ENCODE measurements at places on chromosomes 6 and 20.

DNA sequence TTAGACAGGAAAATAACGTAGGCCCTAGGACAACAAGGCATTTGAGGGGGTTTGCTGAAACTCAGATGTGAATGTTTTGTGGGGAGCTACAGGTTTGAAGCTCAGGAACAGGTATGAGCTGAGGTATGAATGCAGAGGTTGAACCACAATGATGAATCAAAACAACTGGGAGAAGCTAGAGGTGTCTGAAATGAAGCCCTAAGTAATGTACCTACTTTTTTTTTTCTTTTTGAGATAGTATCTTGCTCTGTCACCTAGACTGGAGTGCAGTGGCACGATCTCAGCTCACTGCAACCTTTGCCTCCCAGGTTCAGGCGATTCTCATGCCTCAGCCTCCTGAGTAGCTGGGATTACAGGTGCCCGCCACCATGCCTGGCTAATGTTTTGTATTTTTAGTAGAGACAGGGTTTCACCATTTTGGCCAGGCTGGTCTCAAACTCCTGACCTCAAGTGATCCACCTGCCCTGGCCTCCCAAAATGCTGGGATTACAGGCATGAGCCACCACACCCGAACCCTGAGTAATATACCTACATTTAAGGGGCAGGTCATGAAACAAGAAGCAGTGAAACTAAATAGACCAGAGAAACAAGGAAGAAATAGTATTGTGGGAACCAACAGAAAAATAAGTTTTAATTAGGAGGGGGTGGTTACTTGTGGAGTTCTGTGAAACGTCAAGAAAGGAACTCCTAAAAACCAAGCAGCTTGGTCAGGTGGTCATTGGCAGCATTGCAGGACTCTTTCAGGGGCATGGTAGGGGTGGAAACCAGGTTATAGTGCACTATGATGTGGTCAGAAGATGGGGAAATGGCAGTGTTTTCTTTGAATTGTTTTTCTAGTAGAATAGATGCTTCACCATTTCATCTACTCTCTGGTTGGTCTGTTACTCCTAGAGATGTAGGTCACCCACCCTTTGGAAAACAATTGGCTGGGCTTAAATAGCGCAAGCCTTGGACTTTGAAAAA lies 138.1 kb downstream of the CD164 start:
- DNase-seq = no peak

GRCh38 chr20:56153926-56154325 lies 94.6 kb upstream of the MC3R start:
- DNase-seq = no peak

- no peak for DNase-seq
These were observed 265.0 kb downstream of the CDC5L start for GRCh38 chr6:44652547-44652946.

DNA sequence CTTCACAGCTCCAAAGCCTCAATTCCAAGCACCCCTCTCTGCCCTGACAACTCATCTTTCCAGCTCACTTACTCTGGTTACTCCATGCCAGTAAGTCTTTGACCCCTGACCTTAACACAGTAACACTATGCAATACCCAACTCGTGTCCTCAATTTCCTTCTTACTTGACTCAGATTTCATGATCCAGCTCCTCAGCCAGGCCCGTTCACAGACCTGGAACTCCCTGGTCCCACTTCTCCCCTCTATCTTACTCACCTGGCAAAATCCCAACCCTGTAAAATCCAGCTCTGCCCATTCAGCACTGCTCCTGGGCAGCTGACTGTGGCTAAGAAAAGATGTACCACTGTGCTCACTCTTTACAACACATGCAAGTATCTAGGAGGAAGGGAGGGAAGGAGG lies 7.9 kb downstream of the GNL1 start:
- no peak for DNase-seq

DNA sequence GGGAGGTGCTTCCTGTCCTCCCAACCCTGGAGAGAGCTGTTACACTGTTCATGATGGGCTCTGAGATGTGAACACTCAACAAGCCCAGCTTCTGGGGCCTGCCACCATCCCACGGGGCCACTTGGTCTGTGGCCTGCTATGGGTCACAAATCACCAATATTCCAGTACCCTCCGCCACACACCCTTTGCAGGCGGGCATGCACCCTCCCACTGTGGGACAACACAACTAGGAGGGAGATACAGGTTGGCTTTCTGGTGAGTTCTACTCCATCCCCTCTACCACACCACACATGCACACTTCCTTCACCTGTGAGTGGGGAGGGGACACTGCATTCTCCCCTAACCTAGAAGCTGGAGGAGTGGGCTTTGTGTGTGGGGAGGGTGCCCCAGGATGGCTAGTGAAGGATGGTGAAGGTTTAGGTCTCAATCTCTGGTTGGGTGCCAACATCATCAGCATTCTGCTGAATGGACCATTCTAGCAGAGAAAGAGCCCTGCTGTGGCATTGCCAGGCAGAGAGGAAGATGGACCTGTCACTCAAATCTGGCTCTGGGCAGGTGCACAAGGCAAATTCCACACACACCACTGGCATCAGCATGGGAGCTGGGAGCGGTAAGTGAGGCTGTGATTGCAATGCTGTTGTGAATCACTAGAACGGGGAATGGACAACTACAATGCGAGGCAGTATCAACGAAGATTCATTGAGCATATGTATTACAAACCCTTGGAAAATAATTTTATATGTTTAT lies 175.1 kb downstream of the THBS2 start:
- DNase-seq = no peak

DNA sequence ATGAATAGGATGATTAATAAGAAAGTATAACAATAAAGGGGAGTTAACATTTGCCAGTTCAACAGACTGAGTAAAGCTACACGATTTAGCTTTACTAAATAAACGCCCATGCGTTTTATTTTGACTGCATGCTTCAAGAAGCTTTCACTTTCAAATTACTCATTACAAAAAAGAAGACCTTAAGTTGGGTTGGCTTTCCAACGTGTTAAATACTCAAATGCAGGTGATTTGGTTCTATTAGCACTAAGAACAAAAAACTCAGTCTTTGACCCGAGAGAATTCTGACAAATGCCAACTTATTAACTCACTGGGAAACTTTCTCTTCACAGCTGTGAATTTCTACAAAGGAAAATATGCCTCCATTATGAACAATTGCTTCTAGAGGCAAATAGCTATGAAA lies 24.8 kb downstream of the RNF146 start:
- DNase-seq = no peak

DNA sequence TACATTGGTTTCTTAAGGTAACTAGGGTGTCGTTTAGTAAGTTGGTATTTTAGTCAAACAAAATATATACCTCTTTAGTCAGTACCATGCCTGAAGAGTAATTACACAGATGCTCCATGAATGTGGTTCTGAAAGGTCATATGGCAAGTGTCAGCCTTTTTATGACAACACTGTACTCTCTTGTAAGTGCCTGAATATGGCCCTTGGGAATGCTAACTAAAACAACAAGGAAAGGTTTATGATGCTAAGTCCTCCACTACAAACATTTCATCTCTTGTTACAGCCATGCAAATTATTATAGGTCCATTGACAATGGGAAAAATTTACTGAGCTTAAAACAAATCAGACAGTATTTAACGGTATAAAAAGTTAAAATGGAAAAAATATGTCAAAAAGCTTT lies 39.0 kb upstream of the SUPT3H start:
- no peak for DNase-seq

DNA sequence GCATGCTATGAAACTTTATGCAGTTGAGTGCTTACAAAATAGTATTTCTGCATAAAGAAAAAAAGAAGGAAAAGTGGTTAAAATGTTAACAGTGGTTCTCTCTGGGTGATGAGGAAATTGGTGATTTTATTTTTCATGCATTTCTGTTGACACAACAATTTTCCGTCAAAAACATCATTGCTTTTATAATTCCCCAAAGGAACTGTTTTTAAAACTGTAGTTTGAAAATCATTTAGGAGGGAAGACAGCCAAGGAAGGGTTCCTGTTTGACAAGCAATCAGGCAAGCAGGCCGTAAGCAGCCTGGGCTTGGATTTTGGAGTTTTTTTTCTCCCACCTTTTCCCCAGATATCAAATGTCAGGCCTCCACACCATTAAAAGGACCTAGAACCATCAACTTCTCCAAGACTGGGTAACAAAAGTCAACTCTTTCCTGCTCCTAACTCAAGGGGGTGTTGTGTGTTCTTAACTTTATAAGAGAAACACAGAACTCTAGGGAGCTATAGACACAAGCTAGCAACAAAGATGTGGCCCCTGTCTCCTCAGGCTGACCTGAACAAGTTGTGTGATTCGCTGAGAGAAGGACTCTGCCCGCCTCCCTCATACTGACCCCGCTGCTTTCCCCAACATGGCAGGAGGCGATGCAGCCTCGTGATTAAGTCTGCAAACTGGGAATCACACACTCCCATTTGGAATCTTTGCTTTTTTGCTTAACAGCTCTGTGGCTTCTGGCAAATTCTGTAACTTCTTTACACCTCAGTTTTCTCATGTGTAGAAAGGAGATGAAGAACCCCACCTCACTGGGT lies 146.6 kb downstream of the BCAS1 start:
- no peak for DNase-seq

DNA sequence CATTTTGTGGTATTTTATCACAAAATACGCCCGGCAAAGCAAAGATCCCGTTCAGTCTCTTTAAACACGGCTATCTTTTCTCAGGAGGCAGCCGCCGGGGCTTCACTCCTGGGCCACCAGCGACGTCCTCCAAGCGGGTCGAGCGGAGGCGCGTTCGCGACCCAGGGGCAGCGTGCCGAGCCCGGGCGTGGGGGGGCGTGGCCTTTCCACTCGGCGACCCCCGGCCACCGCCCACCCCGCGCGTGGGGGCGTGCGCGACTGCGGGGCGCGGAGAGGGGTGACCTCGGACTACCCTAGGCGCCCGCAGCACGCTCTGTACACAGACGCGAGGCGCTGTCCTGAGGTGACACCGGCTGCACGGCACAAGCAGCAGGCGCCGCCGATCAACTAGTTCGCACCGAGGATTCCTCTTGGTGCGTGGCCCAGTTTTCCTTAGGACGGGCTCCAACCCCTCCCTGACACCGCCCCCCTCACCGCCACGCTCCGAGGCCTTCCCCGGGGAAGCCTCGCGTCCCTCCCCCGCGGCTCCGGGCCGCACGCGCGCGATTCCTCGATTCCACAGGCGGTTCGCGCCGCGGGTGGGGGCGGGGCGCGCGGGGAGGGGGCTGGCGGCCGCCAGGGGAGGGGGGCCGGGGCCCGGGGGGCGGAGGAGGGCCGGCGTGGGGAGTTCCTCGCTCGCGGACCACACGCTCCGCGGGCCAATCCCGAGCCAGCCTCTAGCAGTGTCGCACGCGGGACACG lies 1.1 kb upstream of the JARID2 start:
- no peak for DNase-seq

GRCh38 chr6:37173493-37174195 lies 3.7 kb downstream of the PIM1 start:
- no peak for DNase-seq

- no peak for DNase-seq
These were observed 10.8 kb downstream of the MOCS3 start for GRCh38 chr20:50969435-50969834.

DNA sequence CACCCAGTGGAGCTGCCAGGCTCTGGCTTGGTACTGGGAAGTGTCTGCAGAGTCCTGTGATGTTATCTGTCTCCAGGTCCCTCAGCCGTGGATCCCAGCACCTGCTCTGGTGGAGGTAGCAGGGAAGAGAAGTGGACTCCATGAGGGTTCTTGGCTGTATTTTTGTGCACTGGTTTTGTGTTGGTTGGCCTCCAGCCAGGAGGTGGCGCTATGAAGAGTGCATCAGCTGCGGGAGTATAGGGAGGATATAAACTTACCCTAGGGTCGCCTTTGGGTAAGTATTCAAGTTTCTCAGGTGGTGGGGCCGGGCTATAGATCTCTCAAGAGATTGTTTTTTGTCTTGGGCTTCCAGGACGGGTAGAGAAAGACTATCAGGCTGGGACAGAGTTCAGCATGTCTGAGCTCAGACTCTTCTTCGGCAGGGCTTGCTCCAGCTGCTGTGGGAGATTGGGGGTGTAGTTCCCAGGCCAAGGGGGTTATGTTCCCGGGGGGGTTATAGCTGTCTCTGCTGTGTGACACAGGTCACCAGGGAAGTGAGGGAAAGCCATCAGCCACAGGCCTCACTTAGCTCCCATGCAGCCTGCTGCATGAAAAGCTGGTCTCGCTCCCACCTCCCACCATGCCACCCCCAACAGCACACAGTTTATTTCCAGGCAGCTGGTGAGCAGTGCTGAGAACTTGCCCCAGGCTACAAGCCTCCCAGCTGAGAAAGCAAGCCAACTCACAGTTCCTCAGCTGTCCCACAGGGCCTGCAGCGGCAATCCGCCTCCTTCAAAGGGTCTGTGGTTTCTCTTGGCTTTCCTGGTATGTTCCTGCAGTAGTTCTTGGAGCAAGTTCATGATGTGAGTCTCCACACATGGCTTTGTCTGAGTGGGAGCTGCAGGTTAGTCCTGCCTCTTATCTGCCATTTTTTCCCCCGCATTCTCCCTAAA lies 115.7 kb downstream of the AIG1 start:
- DNase-seq = no peak

- DNase-seq = no peak
These were observed 77.8 kb downstream of the COL9A1 start for GRCh38 chr6:70225055-70225454.

DNA sequence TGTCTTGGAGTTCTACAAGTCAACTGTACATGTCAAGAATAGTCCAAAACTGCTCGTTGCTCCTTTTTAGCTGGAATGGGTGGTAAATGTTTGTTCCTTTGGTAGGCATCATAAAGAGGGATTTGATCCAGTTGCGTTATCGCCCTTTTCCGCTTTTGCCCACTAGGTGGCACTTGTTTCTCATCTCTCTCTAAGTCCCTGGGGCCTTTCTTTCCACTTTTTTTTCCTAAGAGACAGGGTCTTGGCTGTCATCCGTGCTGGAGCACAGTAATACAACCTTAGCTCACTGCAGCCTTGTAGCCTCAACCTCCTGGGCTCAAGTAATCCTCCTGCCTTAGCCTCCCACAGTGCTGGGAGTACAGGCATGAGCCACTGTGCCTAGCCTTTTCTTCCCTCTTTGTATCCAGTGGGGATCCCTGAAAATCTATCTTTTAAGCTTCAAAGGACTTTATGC lies 20.7 kb downstream of the GTPBP2 start:
- peak; percentile 14 for DNase-seq

DNA sequence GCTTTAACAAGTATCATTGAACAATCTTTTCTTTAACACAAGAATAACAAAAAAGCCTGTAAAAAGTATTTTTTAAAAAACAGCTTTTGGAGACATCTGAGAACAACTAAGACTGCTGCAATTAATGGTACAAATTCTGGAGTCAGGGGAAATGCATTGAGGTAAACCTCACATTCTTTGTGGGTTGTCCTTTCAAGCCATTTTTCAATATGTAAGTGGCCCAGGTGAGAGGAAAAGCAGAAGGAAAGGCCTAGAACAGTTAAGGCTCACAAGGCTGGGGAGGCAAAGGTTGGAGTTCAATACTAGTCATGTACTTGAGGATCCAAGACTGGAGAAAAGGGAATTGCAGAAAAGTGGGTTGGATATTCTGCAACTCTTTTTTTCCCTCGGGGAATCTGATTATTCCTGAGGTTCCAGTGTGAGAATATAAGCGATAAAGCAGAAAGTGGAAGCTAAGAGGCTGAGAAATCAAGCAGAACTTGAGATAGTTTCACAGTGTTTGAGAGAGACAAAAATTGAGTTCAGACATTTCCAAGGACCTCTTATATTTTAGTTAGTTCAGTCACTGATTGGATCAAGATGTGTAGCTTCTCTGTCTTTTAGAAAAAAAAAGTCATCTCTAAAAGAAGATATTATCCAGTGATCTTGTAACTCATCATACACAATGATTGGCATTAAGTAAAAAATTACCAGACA lies 25.0 kb upstream of the TXLNB start:
- DNase-seq = no peak

Data from NCI-H1436 treated with DMSO at 0.1 percent for 48 hours (cell line).